Stomach (tissue), 19 donors: ENCODE measurements at places on chromosomes 16 and 17.

GRCh38 chr17:1577182-1577581 is 14.6 kb upstream of the PITPNA start:
- peak; percentile 91 for DNase-seq

GRCh38 chr16:9447195-9447551 is 355.7 kb downstream of the HAPSTR1 start:
- peak; percentile 24 for DNase-seq

GRCh38 chr16:11586378-11586855 is 302 bp downstream of the LITAF start:
- no peak for DNase-seq

DNA sequence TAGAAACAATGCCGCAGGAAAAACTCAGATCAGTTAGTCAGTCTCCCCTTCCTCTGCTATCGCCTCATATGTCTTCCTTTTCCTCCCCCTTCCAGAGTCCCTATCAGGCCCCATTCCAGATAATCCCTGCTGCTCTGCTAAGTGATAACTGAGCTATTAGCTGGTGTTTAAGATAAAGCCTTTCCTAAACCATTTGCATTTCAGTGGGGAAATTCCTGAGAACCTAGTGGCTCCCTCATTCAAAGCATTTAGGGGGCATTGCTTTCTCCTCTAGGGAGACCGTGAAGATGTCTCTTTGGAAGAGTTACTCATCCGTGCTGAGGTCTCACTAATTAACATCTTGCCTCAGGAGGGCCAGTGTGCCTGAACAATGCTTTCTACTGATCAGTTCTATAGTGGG is 401.6 kb downstream of the NPIPA7 start:
- DNase-seq = no peak

- no peak for DNase-seq
Measured at GRCh38 chr17:65408050-65408449, 153.4 kb downstream of the AXIN2 start.

DNA sequence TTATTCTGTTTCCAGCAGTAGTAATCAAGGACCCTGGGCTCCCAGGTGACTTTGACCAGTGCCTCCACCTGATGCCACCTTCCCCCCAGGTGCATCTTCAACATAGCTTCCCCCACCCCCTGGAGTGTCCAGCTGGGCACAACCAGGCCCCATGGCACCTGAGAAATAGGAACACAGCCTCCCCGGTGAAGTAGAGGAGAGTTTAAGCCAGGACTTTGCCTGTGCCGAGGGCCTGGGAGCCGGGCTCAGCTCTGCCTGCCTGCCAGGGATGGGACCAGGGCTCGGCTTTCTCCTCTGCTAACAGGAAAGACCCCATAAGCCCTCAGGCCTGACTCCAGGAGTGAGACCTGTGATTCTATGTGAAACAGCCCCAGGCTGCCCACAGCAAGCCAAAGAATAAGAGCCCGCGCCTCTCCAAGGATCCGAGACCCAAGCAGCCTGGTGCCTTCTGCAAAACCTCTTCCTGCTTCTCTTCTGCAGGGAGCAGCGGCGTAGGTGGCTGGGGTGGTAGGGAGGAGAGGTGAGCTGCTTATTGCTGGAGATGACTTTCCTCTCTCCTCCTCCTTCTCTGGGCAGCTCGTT is 16.4 kb upstream of the RBFOX3 start:
- DNase-seq = no peak

DNA sequence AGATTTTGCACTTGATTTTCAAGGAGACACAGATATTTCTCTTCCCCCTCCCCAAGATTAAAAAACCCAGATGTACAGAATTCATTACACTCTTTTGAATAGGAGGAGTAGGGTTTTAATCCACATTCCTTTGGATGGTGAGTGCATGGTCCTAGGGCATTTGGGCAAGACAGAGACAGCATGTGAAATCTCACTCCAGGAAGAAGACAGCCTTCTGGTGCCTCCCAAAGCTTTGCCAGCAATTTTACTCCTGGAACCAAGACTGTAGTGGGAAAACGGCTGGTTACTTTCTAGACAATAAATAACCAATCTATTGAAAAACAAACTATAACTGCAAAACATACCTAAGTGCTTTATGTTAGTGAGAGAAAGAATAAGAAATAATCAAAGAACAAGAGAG is 15.2 kb downstream of the TEX2 start:
- no peak for DNase-seq

- DNase-seq = no peak
Measured at GRCh38 chr17:68776451-68776850, 175.3 kb upstream of the FAM20A start.

GRCh38 chr17:76049239-76049638 is 22.1 kb upstream of the EVPL start:
- no peak for DNase-seq

DNA sequence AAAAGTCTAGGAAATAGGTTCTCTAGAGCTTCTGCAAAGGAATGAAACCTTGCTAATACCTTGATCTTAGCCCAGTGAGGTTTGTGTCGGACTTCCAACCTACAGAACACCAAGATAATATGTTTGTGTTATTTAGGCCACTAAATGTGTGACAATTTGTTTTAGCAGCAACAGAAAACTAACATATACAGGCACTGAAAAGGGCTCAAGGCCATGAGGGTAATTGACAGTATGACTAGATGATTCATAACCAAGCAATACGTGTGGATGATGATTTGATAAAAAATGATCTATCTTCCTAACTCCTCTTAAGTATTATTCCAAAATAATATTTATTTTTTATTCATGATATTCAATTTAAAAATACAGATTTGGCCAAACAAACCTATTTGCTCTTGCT is 27.7 kb upstream of the MED13 start:
- no peak for DNase-seq

DNA sequence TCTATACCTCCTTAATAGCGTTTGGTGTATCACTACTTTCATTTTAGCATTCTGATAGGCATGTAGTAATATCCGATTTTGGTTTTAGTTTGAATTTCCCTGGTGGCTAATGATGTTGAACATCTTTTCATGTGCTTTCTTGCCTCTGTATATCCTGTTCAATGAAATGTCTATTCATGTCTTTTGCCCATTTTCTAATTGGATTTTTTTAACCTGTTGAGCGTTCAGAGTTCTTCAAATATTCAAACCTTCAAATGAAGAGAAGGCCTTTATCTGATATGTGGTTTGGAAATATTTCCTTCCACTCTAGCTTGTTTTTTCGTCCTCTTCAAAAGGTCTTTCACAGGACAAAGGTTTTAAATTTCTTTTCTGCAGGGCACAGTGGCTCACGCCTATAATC is 2.4 kb upstream of the NME1 start:
- DNase-seq = no peak

DNA sequence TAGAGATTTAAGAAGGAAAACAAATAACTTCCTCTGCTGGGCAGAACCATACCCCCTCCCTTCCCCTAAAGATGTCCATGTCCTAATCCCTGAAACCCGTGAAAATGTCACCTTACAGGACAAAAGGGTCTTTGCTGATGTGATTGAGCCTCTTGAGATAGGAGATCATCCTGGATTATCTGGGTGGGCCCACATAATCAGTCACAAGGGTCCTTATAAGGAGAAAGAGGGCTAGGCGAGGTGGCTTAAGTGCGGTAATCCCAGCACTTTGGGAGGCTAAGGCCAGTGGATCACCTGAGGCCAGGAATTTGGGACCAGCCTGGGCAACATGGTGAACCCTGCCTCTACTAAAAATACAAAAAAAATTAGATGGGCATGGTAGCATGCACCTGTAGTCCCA is 12.0 kb upstream of the SLC39A11 start:
- DNase-seq = no peak

GRCh38 chr16:65657071-65657494 is 535.2 kb upstream of the CDH11 start:
- DNase-seq = no peak

DNA sequence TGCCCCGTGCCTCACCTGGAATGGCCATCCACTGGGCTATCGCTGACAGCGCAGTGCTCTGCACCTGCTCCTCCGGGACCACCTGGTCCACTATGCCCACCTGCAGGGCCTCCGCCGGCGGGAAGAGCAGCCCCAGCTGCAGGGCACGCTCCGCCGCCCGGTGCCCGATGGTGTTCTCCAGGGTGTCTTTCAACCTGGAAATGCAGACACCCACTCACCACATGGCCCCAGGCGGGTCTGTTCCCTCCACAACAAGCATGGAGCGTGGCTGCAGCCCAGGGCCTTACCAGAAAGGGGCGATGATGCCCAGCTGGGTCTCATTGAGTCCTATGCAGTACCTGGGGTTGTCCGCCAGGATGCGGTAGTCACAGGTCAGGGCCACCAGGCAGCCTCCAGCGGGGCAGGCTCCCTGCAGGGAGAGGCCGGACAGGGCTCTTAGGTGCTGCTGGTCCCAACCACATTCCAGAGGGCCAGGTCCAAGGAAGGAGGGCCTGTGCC is 6.8 kb downstream of the DNASE1L2 start:
- DNase-seq = no peak

- peak; percentile 54 for DNase-seq
Measured at GRCh38 chr17:65987988-65988387, 203.9 kb downstream of the CEP112 start.

DNA sequence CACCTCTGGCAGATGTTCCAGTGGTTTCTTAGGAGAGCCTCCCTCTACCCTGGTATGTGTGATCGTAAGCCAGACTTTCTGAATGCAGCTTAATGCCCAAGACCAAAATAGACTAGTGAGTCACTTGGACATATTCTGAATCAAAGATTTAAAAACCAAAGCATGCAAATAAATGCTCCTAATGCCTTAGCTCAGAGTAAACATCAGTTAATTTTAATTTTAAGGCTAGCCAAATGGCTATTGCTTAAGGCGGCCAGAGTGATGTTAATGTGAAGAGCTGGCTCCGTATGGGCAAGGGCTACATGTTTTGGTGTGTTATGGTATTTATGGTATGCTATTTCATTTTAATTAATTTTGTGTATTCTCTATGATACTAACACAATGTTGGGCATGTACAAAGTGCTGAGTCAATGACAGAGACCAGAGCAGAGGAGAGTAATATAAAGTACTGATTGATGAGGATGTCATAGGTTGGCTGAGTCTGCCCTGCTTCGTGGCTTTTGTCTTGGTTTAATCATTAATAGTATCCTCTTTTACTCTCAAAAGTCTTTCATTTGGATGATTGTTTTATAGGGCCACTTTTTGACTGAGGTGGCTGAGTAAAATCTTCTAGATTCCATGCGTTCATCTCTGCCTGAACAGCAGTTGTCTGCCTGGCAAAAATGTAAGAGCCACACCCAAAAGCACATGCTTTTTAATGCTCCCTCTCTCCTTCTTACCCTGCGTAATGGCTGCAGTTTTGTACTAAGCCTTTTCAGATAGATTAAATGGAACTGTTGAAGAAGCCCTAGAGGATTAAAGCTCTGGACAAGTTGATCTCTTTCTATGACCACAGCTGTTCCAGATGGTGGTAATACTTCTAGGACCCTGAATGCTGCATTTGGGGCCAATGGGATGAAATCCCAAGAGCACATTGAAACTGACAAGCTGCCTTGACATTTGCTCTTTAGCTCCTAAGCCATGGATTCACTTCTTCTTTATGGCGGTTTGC is 59.6 kb downstream of the MAP2K6 start:
- DNase-seq = no peak

- DNase-seq = no peak
Measured at GRCh38 chr17:53088481-53088880, 734.2 kb upstream of the KIF2B start.

- no peak for DNase-seq
Measured at GRCh38 chr17:59238906-59239305, 18.6 kb downstream of the GDPD1 start.

DNA sequence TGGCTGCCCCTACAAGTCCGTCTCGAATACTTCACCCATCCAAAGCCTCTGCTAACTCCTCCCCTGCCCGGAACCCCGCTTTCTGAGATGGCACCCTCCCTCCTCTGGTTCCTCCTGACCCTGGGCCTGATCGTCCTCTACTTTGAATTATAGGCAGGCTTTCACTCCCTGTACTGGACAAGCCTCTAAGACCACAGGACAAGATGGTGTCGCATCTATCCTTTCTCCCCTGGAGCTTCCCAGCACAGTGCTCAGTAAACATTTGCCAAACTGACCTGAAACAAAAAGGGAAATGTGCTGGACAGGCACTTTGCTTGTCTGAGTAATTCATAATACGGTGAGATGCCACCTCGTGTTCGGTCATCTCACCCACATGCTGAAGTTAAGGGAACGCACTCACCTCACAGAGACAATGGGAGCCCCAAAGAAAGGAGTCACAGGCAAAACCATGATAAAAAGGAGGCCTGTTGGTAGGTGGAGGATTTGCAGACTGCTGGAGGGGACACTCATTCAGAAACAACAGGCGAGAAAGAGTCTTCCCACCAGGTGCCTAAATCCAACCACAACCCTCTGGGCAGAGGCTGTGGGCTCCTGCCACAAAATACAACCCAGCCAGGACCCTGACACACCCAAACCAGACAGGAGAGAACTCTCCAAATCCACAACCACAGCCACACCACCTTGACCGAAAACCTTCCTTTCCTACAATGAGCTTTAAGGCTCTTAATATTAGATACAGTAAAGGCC is 28.2 kb downstream of the SNN start:
- no peak for DNase-seq

- DNase-seq = peak; percentile 12
Measured at GRCh38 chr16:14007450-14007849, 63.7 kb upstream of the MRTFB start.

GRCh38 chr16:68645494-68646388 is 631 bp downstream of the CDH3 start:
- DNase-seq = no peak

- DNase-seq = no peak
Measured at GRCh38 chr16:6153901-6154300, 1056.3 kb upstream of the EEF2KMT start.

DNA sequence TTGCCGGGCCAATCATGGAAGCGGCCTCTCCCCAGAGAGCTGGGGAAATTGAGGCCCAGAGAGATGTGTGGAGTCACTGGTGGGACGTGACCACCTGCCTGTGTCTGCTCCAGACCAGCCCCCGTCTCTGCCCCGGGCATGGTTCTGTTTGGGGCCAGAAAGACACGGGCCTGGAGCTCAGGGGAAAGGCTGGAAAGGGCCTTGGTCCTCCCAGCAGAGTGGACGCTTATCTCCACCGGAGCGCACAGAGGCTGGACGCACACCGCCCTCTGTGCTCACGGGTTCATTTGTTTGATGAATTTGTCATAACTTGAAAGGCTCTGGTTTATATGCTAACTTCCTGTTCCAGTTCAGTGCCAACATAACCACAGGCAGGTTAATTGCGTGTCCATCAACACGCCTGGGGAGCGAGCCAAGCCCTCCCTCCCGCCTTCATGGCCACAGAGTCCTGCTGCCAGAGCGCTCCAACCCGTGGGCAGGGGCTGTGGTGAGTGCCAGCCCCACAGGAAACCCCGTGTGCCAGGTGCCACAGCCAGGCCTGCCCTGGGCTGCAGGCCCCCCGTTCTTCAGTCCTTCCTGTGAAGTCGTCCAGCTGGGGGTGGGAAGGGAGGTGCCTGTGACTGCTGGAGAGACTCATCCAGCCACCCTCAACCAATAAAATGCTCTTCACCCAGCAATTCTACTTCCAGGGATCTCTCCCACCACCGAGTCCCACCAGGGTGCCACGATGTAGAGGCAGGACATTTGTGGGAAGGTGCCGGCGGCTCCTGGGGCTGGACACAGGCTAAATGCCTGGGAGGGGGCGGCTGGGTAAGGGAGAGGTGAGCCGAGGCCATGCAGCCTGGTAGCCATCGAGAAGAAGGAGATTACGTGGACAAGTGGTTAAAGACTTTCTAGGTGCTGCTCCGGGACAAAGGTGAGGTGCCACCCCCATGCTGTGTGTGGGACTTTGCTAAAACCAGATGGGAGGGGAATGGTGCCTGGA is 29.4 kb upstream of the BAHCC1 start:
- peak; percentile 95 for DNase-seq

- DNase-seq = peak; percentile 57
Measured at GRCh38 chr17:1492249-1493206, at the start of gene MYO1C. Gene MYO1C, minus strand, starts transcription at chr17:1492686. Its CDS starts 199 bp downstream, at chr17:1492487.
